Ascending aorta (tissue), 2 donors: ENCODE measurements at places on chromosomes 7 and 10.

GRCh38 chr7:44977304-44977958 is 1.4 kb downstream of the MYO1G start:
- no peak for DNase-seq
- no peaks in the 10 kb centered on the region for H3K27me3 ChIP-seq
- H3K27ac ChIP-seq = no peak overlapping the region
- no peak overlapping the region for H3K4me3 ChIP-seq
- H3K4me1 ChIP-seq = peaks cover 4% of the 10 kb centered on the region

DNA sequence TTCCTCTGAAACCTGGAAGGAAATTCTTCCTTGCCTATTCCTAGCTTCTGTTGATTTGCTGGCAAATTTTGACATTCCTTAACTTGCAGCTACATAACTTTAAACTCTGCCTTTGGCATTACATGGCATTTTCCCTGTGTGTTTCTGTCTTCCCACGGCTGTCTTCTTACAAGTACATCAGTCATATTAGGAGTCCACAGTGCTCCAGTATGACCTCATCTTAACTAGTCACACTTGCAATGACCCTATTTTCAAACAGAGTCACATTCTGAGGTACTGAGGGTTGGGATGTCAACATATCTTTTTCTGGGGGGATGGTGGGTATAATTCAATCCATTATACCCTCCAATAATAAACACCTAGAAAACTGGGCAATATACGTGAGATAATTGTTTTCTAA is 37.4 kb upstream of the EPHB6 start:
- no peaks in the 10 kb centered on the region for H3K4me1 ChIP-seq
- no peak for DNase-seq
- H3K27ac ChIP-seq = no peak overlapping the region
- H3K4me3 ChIP-seq = no peak overlapping the region
- no peaks in the 10 kb centered on the region for H3K27me3 ChIP-seq

DNA sequence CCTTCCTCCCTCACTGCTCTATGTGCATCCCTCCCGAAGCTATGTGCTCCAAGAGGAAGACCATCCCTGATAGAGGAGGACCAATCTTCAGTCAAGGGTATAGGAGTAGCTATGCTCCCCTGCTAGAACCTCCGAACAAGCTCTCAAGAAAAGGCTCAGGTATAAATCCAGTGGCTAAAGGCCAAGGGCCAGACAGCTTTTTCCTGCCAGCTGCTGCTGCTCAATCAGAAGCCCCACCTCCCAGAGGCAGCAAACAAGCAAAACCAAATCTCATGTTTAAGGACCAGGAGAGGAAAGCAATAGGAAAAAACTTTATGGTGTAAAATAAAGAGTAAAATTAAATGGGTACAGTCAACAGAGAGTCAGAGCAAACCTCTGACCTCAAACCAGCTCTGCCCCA is 187.2 kb downstream of the FGFR2 start:
- H3K27ac ChIP-seq = no peak overlapping the region
- no peaks in the 10 kb centered on the region for H3K4me1 ChIP-seq
- no peaks in the 10 kb centered on the region for H3K36me3 ChIP-seq
- no peak overlapping the region for H3K4me3 ChIP-seq
- H3K27me3 ChIP-seq = no peaks in the 10 kb centered on the region

DNA sequence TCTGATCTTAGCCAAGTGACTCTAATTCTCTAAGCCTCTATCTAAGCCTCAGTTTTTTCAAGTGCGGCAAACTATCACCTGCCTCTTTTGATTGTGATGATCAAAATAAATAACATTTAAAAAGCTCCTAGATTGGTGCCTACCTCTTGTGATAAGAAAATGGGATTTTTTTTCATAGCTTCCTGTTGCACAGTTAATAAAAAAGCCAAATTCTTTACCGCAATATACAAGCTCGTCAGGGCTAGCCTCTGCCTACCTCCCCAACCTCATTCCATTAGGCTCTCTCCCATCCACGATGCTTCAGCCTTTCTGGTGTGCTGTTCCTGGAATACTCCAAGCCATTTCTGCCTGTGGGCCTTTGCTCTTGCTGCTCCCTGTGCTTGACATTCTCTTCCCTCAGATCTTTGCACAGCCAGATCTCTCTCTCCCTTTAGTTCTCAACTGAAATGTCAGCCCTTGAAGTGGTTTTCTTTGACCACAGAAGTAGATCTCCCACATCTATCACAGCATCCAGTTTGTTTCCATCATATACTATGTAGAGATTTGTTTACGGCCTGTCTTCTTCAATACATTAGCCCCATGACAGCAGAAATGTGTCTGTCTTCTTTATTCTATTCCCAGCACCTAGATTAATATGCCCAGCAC is 48.8 kb downstream of the SFR1 start:
- H3K4me1 ChIP-seq = no peaks in the 10 kb centered on the region
- no peak for DNase-seq
- no peaks in the 10 kb centered on the region for H3K36me3 ChIP-seq
- no peak overlapping the region for H3K27ac ChIP-seq
- H3K27me3 ChIP-seq = no peaks in the 10 kb centered on the region

GRCh38 chr7:139118234-139118804 is 8.8 kb upstream of the ZC3HAV1 start:
- no peaks in the 10 kb centered on the region for H3K36me3 ChIP-seq
- no peaks in the 10 kb centered on the region for H3K27me3 ChIP-seq
- no peaks in the 10 kb centered on the region for H3K4me1 ChIP-seq
